ENCODE measurements at places on chromosomes 3 and 15. TPM values are rescaled to one million over a fixed set of nuclear protein-coding genes. Genes with fewer than 3 reads are reported as not detected.

Gene CPA3
- total RNA-seq = not detected

Gene GRM2
- total RNA-seq = 1.5 TPM

Gene MTMR10
- total RNA-seq = 20.4 TPM

Gene STAC
- total RNA-seq = 3.0 TPM

Gene TIGIT
- not detected for total RNA-seq

Gene CLRN1
- total RNA-seq = not detected

Gene SEMA3F
- total RNA-seq = 14.3 TPM

Gene QTRT2
- 78.1 TPM for total RNA-seq

Gene TUSC7
- not detected for total RNA-seq

Gene SPINK8
- not detected for total RNA-seq

Gene VGLL3
- total RNA-seq = 19.7 TPM

Gene CCDC80
- total RNA-seq = 4.6 TPM
